ENCODE measurements at places on chromosomes 11 and 22. TPM values are rescaled to one million over a fixed set of nuclear protein-coding genes. Genes with fewer than 3 reads are reported as not detected.

Gene TMEM191C
- total RNA-seq, result 6.3 TPM

Gene ZNF280B
- total RNA-seq, result 0.41 TPM

GRCh38 chr11:111851067-111851466, 20.3 kb downstream of the ALG9 start:
- no peak for DNase-seq

DNA sequence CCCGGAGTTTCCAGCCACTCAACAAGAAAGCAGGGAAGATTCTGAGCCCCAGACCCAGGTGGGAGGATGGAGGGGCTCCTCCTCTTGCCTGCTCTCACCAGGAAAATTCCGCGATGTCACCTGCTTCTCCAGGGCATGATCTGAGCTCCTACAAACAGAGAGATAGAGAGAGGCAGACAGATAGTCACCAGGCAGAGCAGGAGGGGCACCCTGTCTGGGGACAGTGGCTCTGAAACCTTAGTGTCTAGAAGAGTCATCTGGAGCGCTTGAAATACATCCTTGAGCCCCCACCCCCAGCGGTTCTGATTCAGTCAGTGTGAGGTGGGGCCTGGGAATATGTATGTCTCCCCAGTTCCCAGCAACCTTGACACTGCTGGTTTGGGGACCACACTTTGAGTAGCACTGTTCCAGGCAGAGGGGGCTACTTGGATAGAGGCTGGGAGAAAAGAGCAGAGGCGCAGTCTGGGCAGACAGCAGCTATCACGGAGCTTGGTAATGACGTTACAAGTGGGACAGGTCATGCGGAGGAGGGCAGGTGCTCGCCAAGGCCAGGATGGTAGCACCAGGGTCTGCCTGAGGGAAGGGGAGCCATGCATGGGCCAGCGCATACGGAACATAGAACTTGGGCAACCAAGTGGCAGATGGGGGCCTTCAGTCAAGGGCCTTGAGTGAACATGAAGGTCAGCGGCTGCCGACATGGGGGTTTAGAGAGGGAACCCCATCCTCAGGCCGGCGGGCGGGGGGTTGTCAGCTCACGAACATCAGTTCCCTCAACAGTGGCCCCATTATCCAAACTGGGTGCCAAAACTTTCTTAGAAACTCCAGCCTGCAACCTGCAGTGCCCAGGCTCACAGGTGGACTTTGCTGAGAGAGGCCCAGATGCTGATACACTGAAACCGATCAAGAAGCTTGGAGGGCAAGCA, 60.9 kb upstream of the MYEOV start:
- peak; percentile 45 for DNase-seq

GRCh38 chr22:46876357-46876934, 114.0 kb downstream of the TBC1D22A start:
- no peak for DNase-seq

- no peak for DNase-seq
These were observed 75.7 kb upstream of the SUSD2 start for GRCh38 chr22:24105631-24106030.

- peak; percentile 92 for DNase-seq
These were observed at the start of gene NOL12 for GRCh38 chr22:37686002-37686982. Gene NOL12, plus strand, starts transcription at chr22:37686343. Its CDS starts 50 bp downstream, at chr22:37686393.

GRCh38 chr11:108093128-108093904, 28.1 kb upstream of the ACAT1 start:
- no peak for DNase-seq

- DNase-seq, result peak; percentile 28
These were observed 4.5 kb downstream of the KCNQ1OT1 start for GRCh38 chr11:2694995-2695939.

- DNase-seq, result no peak
These were observed 4.8 kb downstream of the RTL6 start for GRCh38 chr22:44493206-44493605.
